NK-92 treated with Interleukin-12 subunit alpha and Interleukin-12 subunit beta, amount 100 ng/mL, for 24 hours (cell line): ENCODE measurements at places on chromosomes 3 and 15.

GRCh38 chr3:101976473-101976872 is 127.2 kb downstream of the NFKBIZ start:
- no peak for DNase-seq

DNA sequence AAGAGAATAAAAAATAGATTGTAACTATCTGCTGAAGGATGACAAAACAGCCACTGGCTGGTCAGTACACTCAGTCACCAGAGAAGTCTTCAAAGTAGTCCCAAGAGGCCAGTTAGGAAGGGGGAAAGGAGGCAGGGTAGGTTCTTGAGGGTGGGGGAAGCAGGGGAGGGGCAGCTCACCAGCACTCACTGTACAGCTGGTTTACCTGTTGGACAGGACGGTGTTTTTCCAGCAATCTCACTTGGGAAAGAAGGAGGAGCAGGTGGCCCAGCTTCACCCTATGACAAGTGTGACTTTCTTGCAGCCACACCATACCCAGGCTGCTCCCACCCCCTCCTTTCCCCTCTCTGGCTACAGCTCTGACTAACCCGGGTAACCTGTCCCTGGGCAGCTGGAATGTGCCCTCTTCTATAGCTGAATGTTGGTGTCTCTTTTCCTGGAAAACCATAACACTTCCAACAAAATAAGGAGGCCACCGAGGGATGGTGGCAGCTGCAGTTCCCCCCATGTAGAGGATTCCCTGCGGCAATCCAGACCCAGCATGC is 203.4 kb upstream of the NSMCE3 start:
- no peak for DNase-seq

GRCh38 chr3:74268753-74269152 is 345.7 kb downstream of the CNTN3 start:
- DNase-seq, result no peak

DNA sequence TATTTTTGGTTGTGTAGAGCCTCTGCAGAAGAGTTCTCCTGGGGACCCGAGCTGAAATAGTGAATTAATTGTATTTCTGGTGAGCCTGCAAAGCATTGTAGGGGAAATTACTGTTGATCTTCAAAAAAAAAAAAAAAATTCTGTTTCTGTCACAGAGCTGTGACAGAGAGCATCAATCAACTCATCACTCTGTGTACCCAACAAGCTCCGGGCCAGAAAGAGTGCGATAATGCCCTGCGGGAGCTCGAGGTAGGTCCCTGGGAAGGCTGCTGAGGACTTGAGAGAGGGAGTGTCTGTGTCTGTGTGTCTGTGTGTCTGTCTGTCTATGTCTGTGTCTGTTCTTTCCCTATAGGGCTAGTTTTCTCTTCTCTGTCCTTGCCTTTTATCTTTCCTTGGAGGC is 294.4 kb upstream of the TPM1 start:
- DNase-seq, result no peak

DNA sequence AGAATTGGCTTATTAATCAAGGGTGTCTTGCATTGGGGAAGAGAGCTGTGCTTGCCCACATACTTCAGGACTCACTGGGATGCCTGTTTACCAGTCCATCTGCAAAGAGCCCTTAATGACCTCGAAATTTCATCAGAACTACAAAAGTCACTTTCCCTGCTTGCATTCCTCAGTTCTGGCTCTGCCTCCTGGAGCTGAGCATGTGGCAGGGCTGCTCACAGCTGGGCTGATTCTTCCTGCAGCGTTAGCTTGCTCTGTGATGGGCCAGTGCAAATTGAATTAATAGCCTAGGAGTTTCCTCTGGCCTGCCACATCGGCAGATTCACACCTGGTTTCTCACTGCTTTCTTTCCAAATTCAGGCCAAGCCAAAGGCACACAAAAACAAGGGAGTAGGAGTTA is 108.9 kb downstream of the DUT start:
- DNase-seq, result no peak

GRCh38 chr3:31312400-31312799 is 220.3 kb upstream of the STT3B start:
- DNase-seq, result no peak

DNA sequence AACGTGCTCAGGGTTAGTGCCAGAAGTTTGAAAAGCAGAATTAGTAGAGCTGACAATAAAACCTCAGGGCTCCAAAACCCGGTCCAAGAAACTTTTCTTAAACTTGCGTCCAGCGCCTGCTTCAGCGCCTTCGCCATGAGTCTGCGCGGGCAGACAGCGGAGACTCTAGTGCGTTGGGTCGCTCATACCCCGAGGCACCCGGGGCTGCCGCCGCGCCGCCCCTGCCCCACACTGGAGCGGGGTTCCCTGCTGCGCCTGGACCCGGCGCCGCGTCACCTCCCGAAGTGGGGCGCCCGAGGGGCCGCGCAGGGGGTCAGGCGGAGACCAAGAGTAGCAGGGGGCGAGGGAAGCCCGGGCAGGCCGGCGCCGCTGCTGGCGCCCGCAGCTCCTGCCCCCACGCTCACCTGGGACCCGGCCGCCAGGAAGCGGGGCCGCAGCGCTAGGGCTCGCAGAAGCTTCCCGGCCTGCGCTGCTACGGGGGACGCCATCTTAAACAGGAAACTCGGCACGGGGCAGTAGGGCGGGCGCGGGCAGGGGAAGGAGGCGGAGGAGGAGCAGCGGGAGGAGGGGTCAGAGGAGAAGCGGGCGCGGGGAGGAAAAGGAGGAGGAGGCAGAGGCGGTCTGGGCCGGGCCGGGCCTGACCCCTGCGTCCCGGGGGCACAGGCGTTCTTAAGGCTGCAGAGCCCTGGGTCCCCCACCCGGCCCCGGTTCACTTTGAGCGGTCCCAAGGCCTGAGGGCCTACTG is at the start of gene SUCLG2:
Gene SUCLG2, minus strand, starts transcription at position 514 of the 745 bp plus-strand sequence. Its CDS starts 26 bp downstream, at position 488.
- DNase-seq, result peak; percentile 78
